WTC11 (cell line): ENCODE measurements at places on chromosomes 7 and 10.

GRCh38 chr7:28144266-28144665, 36.3 kb downstream of the JAZF1 start:
- peak; percentile 64 for DNase-seq

DNA sequence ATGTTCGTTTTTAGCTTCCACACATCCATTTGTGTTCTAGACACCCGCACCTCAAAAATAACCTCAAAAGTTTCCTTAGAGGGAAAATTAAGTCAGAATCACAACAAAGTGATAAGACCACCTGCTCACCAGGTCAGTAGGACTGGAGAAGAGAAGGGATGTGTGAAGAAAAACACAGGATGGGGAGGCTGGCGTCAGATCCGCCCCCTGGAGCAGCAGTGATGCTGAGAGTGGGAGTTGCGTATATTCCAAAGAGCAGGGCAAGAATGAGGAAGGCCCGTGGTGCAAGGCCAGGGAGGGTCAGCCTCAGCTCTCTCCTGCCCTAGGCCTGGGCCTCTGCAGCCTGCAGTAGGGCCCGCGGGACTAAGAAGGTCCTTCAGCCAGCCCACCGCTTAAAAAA, 28.7 kb downstream of the CRTAC1 start:
- no peak for DNase-seq

GRCh38 chr10:86311906-86312305, 54.7 kb downstream of the GRID1 start:
- DNase-seq = no peak

DNA sequence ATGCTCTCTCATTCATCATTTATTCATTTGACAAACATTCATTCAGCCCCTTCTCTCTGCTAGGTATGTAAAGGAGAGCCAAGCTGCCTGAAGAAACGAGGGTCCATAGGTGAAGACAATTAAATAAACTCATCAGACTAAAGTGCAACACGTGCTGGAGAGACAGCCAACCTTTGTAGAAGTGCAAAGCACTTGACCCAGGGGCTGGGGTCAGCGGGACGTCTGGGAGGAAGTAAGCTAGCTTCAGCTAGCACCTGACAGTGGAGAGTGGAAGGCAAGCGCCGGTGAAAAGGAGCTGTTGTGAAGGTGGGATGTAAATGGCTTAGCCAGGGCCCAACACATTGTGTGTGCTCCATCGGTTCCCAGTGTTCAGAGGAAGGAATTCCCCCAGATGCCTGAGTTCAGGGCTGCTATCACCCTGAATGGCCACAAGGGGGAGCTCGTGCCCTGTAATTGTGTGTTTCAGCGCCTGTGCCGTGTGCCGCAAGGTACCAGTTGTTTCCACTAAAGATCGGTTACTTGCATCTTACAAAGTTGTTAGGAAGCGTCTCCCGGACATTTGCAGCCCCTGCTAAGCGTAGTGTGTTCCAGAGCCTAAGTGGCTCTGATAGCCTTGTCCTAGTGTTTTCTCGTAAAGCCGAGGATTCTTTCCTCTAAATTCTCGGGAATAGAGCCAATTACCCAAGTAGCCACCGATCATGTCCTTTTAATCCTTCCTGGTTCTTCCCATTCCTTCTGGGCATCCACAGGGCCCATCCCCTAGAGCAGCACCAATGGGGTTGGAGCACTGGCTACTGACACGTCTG, 30.6 kb downstream of the TLX1 start:
- peak; percentile 83 for DNase-seq

DNA sequence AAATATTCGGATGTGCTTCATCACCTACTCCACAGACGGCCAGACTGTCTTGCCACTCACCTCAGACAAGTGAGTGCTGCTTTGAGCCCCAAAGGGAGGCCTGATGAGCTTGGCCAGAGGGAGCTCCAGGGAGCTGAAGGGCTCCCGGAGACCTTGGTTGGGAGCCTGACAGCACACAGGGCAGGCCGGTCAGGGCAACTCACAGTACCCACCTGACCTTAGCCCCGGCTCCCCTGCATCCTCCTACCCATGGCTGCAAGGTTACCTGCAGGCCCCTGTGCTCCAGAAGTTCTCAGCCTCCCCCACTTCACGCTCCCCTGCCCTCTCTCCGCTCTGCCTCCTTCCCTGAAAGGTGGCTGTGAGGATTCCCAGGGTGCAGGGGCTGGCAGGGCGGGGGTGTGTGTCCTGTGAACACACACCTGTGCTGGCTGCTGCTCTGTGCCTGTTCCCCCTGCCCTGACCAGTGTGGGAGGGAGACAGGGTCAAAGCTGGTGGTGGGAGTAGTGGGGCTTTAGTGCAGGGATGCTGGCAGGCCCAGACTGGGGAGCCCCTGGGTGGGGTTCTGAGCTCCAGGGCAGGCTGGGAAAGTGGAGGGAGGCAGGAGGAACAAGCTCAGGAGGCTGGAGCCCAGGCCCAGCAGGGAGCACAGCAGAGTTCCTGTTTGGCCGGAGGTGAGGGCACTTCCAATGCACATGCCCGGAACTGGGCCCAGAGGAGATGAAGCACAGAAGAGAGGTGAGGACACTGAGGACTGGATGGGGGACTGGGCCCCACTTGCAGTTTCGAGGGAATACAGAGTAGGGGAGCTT, 7.2 kb downstream of the ANTXRL start:
- DNase-seq = no peak

- DNase-seq = peak; percentile 40
Measured at GRCh38 chr7:129375141-129375938, 58.9 kb upstream of the STRIP2 start.

GRCh38 chr10:94687625-94688248, 4.2 kb downstream of the CYP2C18 start:
- DNase-seq = no peak

- DNase-seq = no peak
Measured at GRCh38 chr7:76261931-76262330, 40.5 kb upstream of the HSPB1 start.

DNA sequence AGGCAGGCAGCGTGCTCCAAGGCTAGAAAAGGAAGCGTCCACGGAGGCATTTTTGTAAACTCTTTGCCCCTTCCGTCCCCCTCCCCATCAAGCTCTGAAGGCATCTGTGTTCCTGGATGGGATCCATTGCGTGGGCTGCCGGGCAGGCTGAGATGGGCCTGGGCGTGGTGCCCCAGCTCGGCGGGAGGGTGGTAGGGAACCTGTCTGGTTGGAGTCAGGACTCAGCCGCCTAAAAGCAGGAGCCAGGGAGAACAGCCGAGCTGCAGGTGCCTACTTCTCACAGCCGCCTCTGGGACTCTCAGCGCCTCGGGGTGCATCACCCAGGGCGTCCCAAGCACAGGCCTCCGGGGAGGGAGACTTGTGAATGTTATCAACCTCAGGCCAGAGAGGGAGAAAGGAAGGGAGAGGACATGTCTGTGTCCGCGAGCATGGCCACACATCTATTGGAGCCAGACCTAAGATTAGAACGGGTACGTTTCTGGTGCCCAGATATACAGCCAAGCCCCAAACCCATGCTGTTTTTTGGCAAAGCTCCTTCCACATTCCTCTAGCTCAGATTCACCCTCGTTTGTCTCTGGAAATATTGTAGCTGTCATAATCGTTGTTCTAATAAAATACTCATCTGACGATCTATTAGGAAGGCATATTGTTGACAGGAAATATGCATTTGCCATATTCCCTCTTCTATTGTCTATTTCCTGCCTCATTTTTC, 48.6 kb upstream of the CTBP2 start:
- DNase-seq = no peak

GRCh38 chr10:335151-335800, 200.0 kb downstream of the ZMYND11 start:
- no peak for DNase-seq

GRCh38 chr10:44893604-44894468, 17.3 kb upstream of the TMEM72 start:
- DNase-seq = no peak

DNA sequence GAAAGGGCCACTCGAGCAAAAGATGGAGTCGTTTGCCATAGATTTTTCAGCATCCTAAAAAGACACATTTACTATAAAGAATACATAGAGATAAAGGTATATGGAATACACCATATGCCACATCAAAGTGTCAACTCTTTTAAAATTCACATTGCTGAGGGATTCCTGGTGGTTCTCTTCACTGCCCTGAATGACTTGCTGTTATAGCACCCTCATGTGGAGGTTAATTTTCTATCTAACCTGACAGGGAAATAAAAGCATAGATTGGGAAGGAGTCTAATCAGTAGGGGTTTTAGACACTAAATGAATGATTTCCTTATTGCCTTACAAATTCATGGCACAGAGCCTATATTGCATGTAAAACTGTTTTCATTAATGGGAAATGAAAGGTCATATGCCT, 25.9 kb downstream of the DNAH11 start:
- DNase-seq = no peak

DNA sequence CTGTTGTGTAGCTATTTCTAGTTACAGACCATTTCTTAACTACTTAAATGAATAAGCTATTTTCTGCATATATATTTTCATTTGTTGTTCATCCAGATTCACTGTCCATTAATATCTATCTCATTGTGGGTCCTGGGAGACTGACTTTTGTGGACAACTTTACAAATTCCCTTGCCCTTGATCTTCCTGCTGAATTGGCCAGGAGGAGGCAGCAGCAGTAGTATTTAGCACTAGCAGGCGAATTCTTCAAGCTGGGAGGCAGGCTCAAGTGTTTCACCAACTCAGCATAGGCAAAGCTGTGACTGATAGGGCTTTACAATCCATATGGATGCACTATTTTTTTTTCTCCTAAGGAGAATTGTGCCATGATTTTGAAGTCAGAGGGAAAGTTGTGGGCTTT, 461.0 kb upstream of the NRG3 start:
- peak; percentile 61 for DNase-seq

- DNase-seq = no peak
Measured at GRCh38 chr7:36668080-36668479, 56.2 kb downstream of the AOAH start.

DNA sequence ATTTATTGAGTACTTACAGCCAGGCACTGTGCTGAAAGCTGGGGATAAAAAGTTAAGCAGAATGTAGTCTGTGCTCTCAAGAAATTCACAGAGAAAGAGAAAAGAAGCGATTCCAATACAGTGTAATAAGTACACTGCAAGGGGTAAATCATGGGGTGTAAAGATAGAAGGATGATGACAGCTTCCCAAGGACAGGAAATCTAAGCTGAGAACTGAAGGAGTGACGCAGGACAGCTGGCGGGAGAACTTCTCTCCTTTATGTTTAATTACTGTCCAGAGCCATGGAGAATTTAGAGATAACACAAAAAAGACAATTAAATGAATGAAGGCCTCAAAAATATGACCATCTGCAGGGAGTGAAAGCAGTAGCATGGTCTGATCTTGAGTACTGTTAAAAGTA, 34.8 kb downstream of the C7orf33 start:
- no peak for DNase-seq

DNA sequence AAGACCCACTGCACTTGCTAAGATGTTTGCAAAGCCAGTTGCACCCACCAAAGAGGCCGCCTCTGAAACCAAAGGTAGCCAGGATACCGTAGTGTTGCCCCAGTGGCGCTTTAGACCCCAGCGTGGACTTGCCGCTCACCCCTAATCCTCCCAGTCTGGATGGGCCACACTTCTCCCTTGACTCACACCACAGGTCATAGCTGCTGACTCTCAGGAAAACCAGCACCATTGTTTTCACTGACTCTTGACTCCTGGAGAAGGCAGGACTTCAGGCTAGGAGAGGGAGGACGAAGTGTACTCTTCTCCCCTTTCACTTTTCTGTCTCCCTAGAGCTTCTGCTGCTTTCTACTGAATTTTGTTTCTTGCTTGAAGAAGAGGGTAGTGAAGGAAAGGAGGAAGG, 22.3 kb downstream of the RAB19 start:
- DNase-seq = no peak

GRCh38 chr10:78236416-78237015, 202.9 kb downstream of the RPS24 start:
- no peak for DNase-seq

- no peak for DNase-seq
Measured at GRCh38 chr10:79984851-79985250, 35.9 kb upstream of the SFTPD start.

DNA sequence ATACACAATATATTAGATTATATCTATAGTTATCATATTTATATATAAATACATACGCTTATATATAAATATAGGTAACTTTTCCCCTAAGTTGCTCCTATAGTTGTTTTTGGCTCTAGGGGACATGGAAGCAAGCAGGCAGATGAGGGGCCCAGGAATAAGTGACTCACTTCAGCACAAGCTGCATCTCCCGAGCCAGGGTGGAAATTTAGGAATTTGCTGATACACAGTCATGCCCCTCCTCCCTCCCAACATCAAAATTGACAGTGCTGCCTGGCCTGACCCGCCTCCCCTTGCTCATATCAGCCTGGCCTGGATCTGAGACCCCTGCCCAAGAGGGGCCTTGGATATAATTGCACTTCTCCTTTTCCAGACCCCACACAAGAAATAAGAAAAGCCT, 33.8 kb downstream of the MKI67 start:
- DNase-seq = no peak

DNA sequence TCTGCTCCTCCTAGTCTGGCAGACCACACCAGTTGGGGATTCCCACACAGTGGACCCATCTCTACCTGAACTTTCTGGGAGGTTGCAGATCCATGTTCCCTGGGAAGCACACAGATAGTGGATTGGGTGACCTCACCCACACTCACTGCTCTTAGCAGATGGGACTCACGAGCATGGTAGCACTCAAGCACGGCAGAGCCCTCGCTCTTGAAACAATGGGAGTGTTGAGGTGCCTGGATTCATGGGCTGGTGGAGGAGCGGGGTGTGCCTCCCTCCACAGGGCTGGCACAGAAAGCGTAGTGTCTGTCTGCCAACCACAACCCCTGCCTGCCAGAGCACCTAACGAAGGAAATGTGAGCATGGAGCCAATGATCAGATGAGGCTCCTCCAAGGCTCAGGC, 568.0 kb downstream of the POM121L12 start:
- DNase-seq = no peak

DNA sequence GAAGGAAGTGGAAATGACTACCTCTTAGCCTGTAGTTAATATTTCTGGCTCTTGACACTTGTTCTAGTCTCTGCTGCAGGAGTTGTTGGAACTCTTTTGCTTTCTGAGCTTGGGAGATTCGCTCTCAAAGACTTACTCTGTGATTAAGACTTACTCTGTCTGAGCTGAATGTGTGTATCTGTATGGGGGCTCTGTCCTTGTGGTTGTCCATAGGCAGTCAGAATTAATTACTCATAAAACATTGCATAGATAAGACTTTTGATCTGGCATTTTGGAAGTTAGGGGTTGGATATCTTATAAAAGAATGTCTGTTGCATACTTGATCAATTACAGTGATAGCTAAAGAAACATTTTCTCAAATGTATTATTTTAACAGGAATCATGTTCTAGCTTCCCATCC, 199.2 kb upstream of the KIAA1217 start:
- DNase-seq = no peak

DNA sequence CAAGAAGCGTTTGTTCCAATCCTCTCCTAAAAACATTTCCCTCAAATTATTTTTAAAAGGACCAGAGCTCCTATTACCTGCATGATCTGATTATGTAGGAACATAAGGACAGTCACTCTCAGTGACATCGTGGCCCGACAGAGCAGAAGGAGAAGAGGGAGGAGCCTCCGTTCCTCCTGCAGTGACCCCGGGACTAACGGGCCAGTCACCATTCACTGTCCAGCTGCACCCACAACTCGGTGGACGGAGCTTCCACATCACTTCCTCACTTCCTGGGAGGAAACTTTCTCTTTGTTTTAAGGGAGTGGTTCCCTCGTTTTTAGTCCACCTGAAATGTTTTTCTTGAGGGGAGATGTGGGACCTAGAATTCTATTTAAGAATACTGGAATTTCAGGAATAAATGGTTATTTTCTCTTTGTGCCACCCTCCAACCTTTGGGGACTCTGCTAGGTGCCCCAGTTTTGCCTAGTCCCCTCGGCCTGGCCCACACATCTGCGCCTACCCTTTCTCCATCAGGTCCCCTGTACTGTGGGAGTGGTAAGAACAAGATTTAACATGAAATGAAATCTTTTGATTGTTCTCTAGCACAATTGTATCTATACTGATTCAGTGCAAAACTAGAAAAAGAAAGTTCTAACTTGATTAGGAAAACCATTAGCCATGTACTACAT, 173.5 kb upstream of the RNF32 start:
- no peak for DNase-seq
